Activated naive CD4-positive, alpha-beta T cell (primary cell): ENCODE measurements at places on chromosomes 6 and 20.

DNA sequence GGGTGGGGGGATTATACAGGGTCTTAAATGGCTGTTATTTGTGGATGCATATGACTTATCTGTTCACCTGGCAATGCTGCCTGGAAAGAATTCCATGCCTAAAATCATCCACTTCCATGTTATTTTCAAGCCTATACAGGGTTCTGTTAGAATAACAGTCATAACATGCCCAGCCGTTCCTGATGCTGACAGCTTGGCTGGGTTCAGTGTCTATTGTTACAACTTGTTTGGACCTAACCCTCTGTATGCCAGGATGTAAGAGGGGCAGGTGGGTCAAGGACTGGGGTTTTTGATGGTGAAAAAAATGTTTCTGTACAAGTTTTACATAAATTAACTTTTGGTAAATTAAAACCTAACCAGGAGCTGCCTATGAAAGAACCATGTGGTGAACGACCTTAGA lies 79.8 kb downstream of the GINS1 start:
- no peak for DNase-seq

DNA sequence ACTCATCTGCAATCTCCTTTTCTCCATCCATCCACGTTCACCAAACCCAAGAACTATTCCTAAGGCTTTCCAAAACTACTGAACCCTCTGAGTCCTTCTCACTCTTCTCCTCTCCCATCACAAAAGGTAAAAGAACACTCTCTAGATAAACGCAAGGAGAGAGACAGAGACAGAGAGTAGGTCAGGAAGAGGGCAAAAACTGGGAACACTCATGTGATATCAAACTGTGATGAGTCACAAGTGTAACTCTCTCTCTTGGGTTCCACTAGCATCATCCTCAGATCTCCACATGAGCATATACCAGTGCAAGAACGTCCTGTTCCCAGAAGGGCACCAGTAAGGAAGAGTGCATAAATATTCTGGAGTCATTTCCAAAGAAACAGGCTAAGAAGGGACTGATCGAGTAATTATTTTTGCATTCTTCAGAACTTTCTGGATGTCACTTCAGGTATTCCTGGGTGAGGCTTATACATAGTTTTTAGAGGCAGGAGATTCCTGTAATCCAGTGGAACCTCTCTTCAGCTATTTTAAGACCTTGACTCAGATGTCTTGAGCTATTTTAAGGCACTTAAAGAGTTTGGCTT lies 47.3 kb upstream of the STXBP5 start:
- no peak for DNase-seq

GRCh38 chr20:62995898-62996595 lies 10.7 kb downstream of the BHLHE23 start:
- no peak for DNase-seq

GRCh38 chr6:169452869-169453620 lies 199.4 kb upstream of the THBS2 start:
- no peak for DNase-seq

DNA sequence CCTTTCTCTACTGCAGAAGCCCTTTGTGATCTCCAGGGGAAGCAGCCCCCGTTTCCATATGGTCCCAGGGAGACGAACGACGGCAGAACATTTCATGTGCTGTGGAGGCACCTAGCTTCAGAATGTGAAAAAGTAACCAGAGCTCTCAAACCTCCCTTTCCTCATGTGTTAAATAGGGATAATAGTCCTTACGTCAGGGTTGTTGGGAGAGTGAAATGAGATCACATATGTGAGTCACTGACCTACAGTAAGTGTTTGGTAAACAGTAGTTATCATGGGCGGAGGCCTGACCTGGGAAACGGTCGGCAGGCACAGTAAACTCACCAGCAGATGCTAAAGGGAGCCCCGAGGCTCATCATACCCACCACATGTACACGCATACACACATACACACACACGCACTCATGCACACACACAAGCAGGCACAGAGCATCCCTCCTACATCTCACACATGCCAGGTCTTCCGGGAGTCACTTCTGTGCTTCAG lies 89.7 kb downstream of the LY86 start:
- DNase-seq: no peak

DNA sequence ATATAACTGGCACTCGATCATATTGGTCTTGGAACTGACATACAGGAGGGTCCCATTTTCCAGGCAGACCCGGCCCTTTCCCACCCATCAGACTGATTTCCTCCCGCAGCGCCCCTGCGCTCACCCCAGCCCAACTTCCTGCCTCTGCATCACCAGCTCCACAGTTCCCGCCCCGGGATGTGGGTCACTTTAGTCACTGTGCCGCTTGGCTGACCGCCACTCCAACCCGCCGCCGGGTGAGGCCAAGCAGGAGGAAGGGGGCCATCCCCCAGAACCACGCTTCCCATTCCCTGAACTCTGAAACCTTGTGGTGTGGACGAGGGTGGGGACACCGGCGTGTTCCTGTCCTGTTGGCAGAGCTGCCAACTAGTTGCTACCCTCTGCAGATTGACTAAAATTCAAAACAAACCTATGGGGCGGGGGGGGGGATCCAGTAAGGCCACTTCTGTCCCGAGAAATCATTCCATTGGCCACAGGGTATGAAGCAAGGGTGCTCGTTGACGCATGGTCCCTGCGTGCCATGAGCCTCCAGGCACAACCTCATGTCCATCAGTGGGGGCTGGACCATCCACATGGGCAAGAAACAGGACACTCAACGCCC lies 12.3 kb downstream of the TGM2 start:
- DNase-seq: no peak

DNA sequence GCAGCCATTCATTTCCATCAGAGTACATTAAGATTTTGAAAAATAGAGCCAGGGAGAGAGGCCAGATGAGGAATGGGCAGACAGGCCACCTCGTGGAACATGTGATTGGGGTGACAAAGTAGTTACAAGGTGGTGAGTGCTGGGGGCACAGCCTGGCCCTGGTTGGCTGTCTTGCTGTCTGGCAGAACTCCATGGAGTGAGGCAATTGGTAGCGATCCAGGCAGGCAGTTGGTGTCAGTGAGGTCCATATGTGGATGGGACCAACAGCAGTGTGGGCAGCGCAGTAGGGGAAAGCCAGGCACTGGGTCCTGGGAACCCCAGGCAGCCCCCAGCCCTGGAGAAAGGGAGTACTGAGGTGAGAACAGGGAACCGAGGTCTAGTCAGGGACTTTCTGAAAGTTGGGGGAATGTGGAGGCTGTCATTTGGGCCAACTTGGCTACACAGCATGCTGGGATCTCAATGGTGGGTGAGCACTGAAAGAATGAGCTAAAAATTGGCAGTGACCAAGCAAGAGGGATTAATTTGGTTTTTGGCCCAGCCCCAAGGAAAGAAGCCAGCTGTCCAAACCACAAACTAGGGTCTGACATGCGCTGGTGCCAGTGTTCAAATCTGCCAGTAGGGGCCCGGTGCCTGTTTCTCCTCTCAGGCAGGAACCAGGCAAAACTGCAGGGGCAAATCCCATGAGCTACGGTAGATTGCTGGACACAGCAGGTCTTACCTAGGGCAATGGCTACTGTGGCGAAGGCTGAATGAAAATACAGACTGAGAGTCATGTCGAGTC lies 61.4 kb upstream of the E2F3 start:
- DNase-seq: no peak
